AG08396 (cell line): ENCODE measurements at places on chromosomes 13 and 19.

DNA sequence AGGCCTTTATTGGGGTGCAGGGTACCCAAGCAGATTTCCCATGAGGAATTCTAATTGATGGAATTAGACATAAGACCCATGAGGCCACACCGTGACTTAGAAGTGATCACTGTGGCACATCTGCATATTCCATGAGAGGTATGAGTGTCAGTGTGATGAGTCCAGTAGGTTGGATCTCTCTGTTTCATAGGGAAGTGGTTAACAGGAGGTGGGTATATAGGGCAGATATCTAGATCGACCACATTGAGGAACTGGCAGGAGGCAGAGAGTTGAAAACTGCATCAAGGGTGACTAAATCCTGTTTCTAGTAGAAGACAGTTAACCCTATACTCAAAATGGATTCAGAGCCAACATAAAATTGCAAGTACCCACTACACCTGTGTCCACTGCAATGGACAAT lies 68.6 kb upstream of the MIR17HG start:
- DNase-seq = no peak

- DNase-seq = peak; percentile 53
Observed at GRCh38 chr13:78137404-78138142, 218.9 kb upstream of the EDNRB start.

DNA sequence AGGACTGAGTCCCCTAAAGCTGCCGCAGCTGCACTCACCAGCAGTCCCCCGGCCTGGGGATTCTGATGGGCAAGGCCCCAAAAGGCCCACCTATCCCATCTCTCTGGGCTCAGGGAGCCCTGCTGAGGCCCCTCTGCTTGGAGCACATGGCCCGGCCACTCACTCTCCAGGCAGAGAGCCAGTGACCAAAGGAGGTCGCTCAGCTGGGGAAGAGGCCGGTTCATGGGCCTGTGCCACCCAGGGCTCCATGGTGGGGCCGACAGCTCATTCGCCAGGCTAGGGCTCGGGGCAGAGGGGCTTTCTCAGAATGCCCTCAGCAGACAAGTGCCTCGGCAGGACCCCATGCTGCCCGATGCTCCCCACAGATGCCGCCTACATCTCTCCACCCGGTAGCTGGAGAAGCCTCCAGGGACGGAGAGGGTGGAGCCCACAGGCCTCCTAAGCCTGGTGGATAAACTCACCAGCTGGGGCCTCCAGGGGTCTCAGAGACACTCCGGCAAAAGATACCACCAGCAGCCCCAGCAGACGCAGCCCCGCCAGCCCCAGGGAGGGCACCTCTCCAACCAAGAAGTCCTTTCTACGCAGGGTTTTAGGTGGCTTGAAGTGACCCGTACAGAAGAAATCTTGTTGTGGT lies 54.4 kb downstream of the MLLT1 start:
- DNase-seq = no peak

GRCh38 chr19:46626446-46626845 lies 1.6 kb upstream of the PTGIR start:
- DNase-seq = no peak

DNA sequence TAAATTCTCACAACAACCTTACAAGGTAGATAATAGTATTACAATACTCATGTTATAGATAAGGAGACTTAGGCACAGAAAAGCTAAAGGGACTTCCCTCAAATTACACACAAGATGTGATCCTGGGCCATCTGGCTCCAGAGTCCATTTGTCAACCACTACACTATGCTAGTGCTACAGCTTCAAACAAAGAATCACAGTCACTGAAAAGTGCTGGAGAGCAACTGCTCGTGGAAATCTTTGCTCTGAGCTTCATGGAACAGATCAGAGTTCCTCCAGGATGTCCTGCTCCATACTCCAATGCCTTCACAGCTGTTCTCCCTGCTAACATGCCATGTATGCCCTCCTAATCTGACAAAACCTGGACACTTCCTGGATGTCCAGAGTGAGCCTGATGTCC lies 271.2 kb downstream of the ENOX1 start:
- no peak for DNase-seq

DNA sequence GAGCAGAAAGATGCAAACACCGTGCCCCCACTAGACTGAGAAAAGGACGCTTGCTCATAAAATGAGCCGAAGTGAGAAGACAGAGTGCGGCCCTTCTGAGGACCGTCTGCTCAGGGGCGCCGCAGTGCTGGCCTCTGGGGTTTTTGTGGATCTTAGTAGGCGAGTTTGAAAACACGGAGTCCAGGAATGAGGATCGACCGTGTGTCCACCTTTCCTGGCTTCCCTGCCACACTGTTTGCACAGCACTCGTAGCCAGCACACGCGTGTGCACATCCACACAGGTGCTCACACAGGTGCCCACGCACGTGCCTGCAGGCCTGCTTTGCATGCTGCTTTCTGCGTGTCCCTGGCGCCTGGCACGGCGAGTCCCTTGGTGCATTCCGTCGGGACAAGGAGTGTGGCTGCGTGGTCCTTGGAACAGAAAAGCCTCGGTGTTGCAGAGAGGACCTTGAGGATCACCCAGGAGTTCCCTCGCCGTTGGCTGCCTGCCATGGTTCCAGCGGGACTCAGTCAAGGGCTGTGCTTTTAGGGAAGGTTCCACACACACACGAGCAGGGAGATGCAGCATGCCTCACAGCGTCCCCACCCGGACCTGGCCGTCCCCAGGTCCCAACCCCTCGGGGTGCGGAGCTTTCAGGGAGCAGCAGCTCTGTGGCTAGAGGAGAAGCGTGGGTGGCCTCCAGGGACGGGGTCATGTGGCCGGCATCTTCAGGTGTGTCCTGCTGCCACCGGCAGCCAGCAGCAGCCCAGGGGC lies 10.1 kb upstream of the ZNF554 start:
- DNase-seq = no peak

DNA sequence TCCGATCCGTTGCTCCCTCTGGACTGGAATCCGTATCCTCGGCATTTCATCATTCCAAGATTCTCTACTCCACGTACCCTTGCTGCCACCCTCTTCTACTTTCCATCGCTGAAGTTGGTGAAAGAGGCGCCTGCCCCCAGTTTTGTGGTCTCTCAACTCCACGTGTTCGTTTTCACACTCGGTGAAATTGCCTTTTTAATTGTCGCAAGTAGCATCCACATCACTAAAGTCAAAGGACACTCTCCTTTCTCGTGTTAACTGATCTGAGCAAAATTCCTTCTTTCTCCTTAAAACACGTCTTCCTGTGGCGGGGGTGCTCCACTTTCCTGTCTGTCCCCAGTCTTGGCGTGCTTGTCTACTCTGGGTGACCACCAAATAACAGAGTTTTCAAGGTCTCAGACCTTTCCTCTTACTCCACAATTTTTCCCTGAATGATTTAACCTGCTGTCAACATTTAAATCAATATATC lies 1.1 kb upstream of the TMTC4 start:
- peak; percentile 17 for DNase-seq

- no peak for DNase-seq
Observed at GRCh38 chr19:12786141-12786870, 5.0 kb upstream of the JUNB start.

- peak; percentile 33 for DNase-seq
Observed at GRCh38 chr19:45446295-45446694, 21.5 kb upstream of the FOSB start.

- DNase-seq = peak; percentile 92
Observed at GRCh38 chr19:16041299-16041990, 34.9 kb upstream of the TPM4 start.

DNA sequence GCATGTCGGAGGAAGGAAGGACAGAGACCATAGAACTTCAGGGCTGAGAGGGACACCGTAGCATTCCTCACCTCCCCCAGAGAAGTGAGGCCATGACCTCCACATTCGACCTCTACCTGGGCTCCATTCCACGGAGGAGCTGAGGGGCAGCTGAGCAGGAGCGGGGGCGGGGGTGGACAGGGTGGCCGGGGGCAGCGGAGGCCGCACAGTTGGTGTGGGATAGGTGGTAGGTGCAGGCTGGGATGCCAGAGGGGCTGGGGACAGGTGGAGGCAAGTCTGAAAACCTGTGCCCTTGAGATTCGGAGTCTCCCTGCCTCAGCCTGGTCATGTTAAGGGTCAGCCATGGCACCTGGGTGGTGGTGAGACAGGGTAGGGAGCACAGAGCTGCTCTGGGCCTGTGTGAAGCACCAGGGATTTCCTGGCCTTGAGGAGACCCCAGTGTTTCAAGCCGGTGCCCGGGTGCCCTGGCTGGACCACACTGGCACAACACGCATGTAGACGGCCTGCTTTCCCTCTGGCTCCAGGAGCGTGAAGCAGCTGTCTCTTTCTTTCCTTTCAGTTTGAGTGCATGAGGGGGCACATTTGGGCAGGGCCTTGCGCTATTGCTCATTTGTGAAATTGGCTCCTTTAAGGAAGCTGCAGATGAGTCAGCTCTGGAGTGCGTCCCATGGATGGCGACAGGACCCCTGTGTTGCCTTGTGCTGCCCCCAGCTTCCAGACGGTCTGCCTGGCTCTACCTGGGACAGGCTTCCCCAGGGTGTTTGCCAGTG lies 51.8 kb downstream of the TSSK6 start:
- DNase-seq = peak; percentile 80

GRCh38 chr19:1067341-1067957 lies 482 bp downstream of the ARHGAP45 start:
- DNase-seq = no peak

DNA sequence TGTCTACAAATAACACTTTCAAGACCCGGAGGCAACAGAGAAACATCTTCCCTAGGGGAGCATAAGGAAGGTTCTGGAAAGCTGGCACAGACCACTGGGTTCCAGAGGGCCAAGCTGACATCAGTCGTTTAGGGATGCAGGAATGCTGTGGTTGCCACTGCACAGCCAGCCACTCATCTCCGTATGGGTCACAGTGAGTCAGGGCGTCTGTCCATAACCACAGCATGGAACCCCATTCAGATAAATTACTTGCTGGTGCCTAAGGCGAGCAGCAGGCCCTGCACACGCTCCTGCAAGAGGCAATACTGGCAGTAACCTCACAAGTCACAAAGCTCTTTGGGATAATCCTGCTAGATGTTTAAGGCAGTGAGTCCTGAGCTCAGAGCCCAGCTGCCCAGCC lies 140.9 kb upstream of the UBL3 start:
- peak; percentile 83 for DNase-seq

DNA sequence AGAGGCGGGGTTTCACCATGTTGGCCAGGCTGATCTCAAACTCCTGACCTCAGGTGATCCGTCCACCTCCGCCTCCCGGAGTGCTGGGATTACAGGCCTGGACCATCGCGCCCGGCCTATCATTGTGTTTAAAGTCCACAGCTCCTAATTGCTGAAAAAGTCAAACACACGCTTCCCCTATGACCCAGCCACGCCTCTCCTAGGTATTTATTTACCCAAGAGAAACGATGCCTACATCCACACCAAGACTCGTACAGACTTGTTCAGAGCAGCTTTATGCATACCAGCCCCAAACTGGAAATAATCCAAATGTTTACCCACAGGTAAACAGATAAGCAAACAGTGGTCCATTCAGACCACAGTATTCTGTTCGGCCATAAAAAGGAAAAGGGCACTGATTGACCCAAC lies 15.1 kb downstream of the ZNRF4 start:
- DNase-seq = no peak

DNA sequence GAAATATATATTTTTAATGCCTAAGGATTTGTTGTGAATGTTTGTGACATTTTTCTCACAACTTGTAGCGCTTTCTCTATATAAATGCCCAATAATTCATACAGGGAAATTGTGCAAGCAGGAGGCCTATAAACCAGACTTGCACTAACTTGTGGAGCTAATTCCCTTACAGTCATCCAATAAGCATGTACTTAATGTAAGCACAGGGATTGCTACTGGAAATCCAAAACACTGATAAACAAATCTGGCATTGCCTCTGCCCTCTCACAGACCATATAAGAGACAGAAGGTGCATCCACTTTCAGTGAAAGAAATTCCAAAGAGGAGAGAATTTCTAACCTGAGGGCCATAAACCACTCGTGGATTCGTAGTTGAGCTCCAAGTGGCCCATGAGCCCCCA lies 518.8 kb downstream of the MYO16 start:
- DNase-seq = no peak
